NCI-H1092 treated with DMSO at 0.1 percent for 48 hours (cell line): ENCODE measurements at places on chromosomes 5 and 9.

DNA sequence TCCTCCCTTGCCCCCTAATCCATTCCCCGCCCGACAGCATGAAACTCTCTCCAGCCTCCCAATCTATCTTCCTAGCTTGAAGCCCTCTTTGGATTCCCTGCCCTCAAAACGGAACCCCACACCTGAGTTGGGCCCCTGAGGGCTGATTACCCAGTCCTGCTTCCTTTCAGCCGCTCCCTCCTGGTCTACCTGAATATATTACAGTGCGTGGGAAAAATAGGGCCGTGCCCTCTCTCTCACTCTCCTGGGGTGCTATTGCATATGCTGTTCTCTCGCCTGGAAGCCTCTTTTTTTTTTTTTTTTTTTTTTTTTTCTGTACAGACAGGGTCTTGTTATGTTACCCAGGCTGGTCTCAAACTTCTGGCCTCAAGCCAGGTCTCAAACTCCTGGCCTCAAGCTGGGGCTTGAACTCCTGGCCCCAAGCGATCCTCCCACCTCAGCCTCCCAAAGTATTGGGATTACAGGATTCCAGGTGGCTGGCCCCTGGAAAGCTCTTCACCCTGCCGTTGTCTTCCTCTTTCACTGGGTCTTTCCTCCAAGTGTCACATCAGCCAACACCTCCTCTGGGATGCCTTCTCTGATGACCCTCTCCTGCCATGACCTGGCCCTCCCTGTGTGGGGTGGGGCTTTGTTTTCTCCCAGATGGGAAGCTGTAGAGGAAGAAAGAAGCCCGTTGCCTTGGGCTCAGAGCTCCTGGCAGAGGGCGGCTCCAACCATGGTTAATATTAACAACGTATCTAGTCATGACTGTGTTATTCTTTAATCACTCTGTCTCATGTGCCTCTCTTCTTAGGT, 8.2 kb downstream of the DNM1 start:
- no peak for DNase-seq

DNA sequence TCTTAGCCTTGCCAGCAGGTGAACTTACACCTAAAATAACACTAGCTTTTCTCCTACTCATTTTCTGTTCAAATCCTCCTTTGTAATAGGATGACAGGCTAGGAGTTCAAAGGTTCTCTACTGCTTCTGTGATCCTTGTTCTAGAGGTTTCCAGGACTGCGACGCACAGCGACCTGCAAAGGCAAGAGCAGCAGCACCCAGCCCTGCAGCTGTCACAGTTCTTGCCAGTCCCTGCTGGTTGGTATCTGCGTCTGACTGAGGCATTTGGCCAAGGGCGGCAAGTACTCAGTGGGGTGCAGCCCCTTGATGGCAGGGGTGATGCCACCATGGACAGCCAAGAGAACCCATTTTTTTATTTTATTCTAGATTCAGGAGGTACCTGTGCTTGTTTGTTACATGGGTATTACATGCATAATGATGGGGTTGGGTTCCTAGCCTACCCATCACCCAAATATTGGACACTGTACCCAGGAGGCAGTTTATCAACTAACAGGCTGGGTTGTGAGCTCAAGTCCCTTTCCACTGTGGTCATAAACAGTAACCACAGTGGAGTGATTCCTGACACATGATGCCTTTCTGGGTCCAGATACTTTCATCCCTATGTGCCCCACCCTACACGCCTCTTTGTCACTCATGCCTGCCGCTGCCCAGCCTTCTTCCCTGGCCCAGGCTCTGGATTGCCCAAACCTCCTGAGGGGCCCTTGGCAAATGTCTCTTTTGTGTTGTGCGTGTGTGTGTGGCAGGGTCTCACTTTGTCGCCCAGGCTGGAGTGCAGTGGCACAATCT, 111.0 kb downstream of the GAPVD1 start:
- no peak for DNase-seq

GRCh38 chr9:71670121-71670520, 98.2 kb downstream of the CEMIP2 start:
- DNase-seq = no peak

- DNase-seq = no peak
Observed at GRCh38 chr5:124103671-124104070, 591.7 kb downstream of the CSNK1G3 start.

GRCh38 chr9:107489144-107489673, 360 bp downstream of the KLF4 start:
- DNase-seq = peak; percentile 53

- DNase-seq = no peak
Observed at GRCh38 chr9:96173640-96174039, 128.3 kb downstream of the HSD17B3 start.

DNA sequence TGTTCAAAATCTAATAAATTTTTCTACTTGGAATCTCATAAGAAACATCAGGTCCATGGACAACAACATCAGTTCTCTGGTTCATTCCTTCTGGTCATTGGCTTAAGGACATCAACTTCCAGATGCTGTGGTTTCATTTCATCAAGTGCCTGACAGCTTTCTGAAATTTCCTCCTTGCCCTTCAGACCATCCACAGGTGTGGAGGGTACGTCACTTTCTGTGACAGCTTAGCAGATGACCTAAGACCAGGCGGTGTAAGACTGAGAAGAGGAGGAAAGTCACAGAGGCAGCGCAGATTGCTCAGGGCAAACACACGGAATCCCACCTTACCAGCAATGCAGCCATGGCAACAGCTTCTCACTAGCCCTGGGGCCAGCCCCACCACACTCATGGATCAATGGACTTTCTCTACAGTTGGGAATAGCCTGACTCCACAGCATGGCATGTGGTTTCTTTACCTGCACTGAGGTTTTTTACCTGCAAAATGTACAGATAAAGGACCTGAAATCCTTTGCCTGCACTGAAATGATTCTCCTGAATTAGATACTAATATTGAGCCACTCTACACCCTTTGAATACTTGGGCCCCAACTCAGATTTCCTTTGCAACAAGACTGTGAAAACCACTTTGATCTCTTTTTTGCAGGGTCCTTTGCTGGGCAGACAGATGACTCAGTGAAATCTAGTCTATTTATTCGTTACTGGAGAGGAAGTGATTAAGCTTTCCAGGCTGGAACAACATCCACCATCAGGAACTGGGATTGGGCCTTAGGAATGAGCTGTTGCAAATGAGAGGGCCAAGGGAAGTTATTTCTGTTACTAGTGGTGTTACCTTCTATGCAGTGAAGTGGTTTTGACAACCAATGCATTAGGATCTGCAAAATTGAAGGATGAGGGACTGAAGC, 26.9 kb downstream of the TICAM2 start:
- DNase-seq = no peak

DNA sequence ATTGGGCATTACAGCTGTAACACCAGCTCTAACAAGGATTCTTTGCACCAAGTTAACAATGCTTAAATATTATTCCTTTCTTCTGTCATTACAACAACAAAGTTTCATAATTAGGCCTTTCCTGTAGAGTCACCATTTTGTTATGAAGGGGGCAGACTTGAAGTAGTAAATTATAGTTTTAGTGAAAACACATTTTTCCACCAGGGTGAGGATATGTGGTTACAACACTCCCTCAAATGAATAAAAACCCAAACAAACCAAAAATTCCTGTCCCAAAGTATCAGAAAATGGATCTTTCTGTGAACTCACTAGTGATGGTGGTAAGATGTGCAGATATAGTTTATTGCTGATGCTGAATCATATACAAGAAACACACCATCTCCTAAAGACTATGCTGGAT, 250.5 kb upstream of the TUT7 start:
- DNase-seq = no peak

GRCh38 chr9:32741706-32742105, 41.6 kb upstream of the TMEM215 start:
- DNase-seq = no peak
